ENCODE measurements at places on chromosomes 5 and 9.

DNA sequence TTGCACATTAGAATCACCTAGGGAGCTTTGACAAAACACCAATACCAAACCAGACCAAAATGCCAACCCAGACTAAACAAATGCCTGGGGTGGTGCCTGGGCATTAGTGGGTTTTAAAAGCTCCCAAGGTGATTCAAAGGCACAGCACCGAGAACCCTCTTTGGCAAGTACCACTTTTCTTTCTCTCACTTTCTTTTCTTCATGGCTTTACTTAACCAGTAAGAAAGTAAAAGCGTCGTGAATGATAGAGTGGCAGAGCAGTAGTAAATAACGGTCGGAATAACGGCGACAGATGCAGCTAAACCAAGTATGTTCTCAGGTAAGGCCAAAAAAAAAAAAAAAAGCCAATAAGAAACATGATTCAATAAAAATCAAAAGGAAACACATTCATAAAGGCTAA, 49.5 kb downstream of the ZNF608 start:
- no peak overlapping the region for H3K4me3 ChIP-seq
- DNase-seq: no peak
- H3K4me1 ChIP-seq: peaks cover 25% of the 10 kb centered on the region
- no peaks in the 10 kb centered on the region for H3K27me3 ChIP-seq
- peaks cover 10% of the 10 kb centered on the region for H3K36me3 ChIP-seq

GRCh38 chr5:114678778-114679177, 316.9 kb downstream of the KCNN2 start:
- H3K27me3 ChIP-seq: no peaks in the 10 kb centered on the region
- DNase-seq: no peak
- H3K4me1 ChIP-seq: no peaks in the 10 kb centered on the region
- H3K36me3 ChIP-seq: no peaks in the 10 kb centered on the region
- H3K27ac ChIP-seq: no peak overlapping the region

GRCh38 chr5:62306896-62307689, 1.1 kb downstream of the KIF2A start:
- peak; percentile 32 for DNase-seq
- peak overlapping the region; percentile 93 for H3K27ac ChIP-seq
- H3K36me3 ChIP-seq: no peaks in the 10 kb centered on the region
- H3K4me3 ChIP-seq: peak overlapping the region; percentile 95
- no peaks in the 10 kb centered on the region for H3K27me3 ChIP-seq
- H3K4me1 ChIP-seq: peaks cover 16% of the 10 kb centered on the region

GRCh38 chr5:167442922-167443321, 848.5 kb upstream of the WWC1 start:
- H3K4me3 ChIP-seq: no peak overlapping the region
- no peak for DNase-seq
- no peak overlapping the region for H3K27ac ChIP-seq
- peaks cover 3% of the 10 kb centered on the region for H3K27me3 ChIP-seq
- no peaks in the 10 kb centered on the region for H3K36me3 ChIP-seq

- H3K4me1 ChIP-seq: no peaks in the 10 kb centered on the region
- no peak overlapping the region for H3K4me3 ChIP-seq
- no peak for DNase-seq
- H3K27me3 ChIP-seq: no peaks in the 10 kb centered on the region
- no peaks in the 10 kb centered on the region for H3K36me3 ChIP-seq
Observed at GRCh38 chr9:20898885-20899554, 132.4 kb downstream of the HACD4 start.

GRCh38 chr9:89746385-89747116, 141.7 kb downstream of the GADD45G start:
- H3K27me3 ChIP-seq: no peaks in the 10 kb centered on the region
- no peaks in the 10 kb centered on the region for H3K36me3 ChIP-seq
- peak; percentile 37 for DNase-seq
- H3K27ac ChIP-seq: peak overlapping the region; percentile 34

GRCh38 chr5:88488130-88488529, 219.5 kb upstream of the TMEM161B start:
- H3K27ac ChIP-seq: no peak overlapping the region
- no peaks in the 10 kb centered on the region for H3K4me1 ChIP-seq
- no peaks in the 10 kb centered on the region for H3K36me3 ChIP-seq
- no peaks in the 10 kb centered on the region for H3K27me3 ChIP-seq

- H3K27ac ChIP-seq: peak overlapping the region; percentile 91
- no peak for DNase-seq
- peaks cover 38% of the 10 kb centered on the region for H3K4me1 ChIP-seq
- no peaks in the 10 kb centered on the region for H3K36me3 ChIP-seq
Observed at GRCh38 chr5:140267201-140267540, 35.7 kb downstream of the PFDN1 start.

DNA sequence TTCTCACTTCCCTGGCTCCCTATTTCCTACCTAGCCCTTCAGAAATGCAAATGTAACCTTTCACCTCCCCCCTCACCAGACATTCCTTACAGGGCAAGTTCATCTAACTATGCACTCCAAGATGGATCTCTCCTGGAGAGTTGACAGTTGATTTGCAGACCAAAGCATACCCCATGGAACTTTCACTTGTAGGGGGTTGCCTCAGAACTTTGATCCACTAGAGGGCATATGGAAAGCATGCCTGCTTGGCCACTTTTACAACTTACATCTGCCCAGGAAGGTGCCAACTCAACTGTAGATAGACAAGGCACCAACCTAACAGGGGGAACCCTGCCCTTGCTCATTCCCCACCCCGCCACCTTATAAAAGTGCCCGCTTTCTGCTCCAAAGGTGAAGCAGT, 187.8 kb downstream of the NXNL2 start:
- no peaks in the 10 kb centered on the region for H3K36me3 ChIP-seq
- DNase-seq: no peak
- no peaks in the 10 kb centered on the region for H3K27me3 ChIP-seq
- no peak overlapping the region for H3K27ac ChIP-seq

DNA sequence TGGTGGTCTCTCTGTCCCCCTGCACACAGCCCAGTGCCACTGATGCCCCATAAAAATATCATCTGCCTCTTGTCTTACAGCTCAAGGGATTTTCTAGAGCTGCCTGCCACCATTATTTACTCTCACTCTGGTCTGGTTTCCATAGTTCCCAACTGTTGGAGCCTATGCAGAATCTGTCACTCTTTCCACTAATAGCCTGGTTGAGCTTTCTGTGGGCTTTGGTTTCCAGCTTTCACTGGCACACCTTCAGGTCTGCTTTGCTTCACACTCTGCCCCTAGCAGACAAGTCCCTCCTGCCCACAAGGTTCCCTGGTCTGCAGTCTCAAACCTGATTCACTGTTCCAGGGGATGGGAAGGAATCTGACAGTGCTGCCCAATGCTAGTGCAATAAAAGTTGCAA, 103.0 kb upstream of the FTMT start:
- H3K4me3 ChIP-seq: no peak overlapping the region
- H3K27me3 ChIP-seq: no peaks in the 10 kb centered on the region
- no peaks in the 10 kb centered on the region for H3K4me1 ChIP-seq
- DNase-seq: peak; percentile 43
- H3K27ac ChIP-seq: no peak overlapping the region

DNA sequence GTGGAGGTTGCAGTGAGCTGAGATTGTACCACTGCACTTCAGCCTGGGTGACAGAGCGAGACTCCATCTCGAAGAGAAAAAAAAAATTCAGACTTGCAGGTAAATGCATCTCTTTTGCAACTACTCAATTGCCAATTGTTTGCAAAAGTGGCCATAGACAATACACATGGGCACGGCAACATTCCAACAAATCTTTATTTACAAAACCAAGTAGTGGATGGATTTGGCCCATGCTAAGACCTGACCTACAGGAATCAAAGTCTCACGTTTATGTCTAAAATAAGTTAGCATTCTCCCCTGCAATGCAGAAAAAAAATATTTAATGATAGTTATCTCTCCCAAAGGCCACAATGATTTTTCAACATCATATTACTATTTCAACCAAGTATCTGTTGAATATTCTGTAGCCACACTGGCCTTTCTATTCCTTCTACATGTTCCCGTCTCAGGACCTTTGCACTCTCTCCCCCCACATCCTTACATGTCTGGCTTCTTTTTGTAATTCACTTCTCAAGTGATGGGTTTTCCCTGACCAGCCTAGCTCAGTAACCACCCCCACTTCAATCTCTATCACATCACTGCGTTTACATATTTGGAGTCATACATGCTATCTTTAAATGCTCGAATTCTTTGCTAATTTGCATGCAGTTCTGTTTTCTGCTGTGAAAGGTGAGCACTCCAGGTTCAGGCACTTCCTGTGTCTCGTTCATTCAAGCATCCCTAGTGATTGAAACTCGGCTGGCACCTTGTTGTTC, 54.2 kb downstream of the FNBP1 start:
- DNase-seq: no peak
- no peak overlapping the region for H3K4me3 ChIP-seq
- no peaks in the 10 kb centered on the region for H3K27me3 ChIP-seq
- H3K4me1 ChIP-seq: peaks cover 19% of the 10 kb centered on the region

Measured in heart right ventricle (tissue), 16 donors.